NCI-H2081 treated with DMSO at 0.1 percent for 48 hours (cell line): ENCODE measurements at places on chromosomes 6 and 20.

GRCh38 chr6:116616737-116617053 is 416 bp downstream of the RSPH4A start:
- no peak for DNase-seq

DNA sequence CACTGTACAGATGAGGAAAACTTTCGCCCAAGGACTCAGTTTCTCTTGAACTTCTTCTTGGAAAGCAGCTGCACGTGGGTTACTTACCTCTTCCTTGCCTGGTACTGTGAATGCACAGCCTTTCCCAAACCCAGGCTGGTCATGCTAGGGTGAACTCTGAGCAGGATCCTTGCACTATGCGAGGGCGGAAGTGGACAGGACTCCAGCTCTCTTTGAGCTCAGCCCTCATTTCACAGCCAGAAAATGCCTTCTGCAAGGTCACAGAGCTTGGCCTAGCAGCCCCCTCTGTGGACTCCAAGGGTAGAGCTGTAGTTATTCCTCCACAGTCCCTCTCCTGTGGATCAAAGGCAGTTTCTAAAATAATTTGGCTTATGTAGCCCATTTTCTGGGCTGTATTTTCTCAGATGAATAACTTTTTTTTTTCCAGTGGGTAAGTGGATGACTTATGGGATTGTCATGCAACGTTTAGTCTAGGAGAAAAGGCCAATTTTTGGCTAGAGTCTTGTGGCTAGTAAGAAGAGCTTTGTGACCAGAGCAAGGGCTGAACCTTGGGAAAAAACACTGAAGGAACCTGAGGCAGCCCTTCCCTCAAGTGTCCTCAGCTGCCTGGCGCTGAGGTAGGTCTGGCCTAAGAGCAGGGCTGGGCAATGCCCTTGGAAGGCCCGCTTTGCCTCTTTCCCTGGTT is 172.7 kb downstream of the SCP2D1 start:
- no peak for DNase-seq

DNA sequence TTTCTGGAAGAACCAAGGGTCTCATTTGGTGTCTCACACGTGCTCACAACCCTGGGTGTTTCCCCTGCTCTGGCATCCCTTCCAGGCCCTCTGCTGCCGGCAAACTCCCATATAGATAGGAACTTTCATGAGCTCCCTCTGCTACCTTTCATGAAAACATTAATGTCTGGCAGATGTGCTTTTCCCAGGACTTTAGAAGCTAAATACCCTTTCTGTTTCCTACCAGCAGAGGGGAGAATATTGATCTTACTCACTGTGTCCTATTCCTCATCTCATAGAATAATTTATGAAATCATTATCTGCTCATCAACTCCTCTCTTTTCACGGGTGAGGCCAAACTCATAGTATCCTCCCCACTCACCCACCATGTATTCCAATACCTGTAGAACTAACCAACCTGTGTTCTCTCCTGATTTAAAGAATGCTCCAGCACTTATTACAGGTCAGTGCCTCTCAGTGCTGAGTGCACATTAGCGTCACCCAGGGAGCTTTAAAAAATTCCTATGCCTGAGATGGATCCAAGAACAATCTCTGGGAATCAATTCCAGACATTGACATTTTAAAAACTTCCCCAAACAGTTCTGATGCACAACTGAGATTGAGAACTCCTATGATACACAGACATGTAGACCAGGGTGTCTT is 298.5 kb upstream of the JAG1 start:
- DNase-seq, result no peak

- no peak for DNase-seq
Measured at GRCh38 chr6:35573495-35574110, 60.9 kb upstream of the TULP1 start.

DNA sequence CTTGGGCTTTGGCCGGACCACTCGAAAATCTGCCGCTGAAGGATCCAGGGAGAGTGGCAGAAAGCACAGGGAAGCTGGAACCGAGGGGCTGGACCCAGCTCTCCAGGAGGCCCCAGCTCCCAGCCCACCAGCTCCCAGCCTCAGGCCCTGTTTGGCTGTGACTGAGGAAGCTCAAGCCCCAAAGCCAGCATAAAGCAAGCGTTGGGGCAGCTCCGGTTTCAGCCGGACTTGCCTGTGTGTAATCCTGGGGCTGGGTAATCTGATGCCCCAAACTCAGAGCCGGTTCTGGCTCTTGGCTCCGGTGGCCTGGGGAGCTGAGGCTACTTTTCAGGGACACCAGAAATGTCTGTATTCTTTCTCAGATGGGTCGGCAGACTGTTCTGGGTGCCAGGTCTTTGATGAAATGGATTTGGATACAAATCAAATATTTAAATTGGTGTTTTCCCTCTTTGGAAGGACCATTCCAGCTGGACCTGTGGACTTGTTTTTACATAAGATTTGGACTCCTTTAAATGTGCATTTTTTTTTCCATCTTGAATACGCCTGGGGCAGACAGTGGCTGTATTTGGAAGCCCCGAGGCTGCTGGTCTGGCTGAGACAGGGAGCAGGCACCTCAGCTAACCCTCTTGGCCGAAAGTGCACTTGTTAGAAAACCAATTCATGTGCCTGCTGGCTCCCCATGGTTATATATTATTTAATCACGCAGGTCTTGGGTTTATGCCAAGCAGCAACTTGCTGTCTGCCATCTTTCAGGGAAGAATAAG is 29.7 kb downstream of the RPP40 start:
- peak; percentile 9 for DNase-seq

DNA sequence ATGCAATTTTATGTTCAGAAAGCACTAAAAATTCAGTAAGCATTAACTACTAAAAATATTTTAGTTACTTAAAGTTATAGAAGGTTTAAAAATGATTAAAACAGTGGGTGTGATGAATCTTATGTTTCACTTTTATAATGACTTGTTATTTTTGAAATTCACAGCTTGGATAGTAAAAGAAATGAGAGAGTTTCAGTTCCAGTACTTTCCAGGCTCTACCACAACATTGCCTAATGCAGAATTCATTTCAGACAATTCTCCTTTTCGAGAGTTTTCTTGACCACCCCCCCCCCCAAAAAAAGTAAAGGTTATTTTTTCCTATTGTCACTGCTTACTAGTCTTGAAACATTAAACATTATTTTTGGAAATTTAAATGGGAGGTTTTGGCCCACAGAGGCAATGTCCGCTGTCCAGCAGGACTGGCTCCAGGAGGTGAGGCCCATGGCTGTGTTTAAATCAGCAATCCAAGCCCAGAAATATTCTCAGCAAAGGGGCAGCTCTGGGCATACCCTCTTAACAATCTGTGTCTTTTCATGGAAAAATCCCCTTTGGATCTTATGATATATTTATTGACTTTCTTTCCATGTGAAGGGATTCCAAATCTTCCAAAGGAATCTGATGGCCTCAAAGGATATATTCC is 519.9 kb downstream of the MAFB start:
- no peak for DNase-seq

DNA sequence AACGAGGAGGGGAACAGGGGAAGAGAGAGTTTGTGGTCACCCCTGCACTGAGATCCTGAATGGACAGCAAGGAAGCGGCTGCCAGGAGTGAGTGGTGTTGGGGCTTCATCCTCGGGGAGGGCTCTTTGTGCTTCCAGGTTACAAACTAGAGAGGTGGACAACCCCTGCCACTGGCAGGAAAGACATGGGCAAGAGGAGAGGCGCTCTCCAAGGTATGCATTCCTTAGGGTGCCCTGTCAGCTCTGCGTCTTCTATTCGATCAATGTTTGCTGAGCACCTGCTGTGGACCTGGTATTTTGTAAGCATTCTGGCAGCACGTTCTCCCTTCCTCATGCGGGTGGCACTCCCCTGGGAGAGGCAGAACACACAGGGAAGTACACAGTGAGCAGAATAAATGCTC is 93.6 kb downstream of the CDH4 start:
- DNase-seq, result no peak

DNA sequence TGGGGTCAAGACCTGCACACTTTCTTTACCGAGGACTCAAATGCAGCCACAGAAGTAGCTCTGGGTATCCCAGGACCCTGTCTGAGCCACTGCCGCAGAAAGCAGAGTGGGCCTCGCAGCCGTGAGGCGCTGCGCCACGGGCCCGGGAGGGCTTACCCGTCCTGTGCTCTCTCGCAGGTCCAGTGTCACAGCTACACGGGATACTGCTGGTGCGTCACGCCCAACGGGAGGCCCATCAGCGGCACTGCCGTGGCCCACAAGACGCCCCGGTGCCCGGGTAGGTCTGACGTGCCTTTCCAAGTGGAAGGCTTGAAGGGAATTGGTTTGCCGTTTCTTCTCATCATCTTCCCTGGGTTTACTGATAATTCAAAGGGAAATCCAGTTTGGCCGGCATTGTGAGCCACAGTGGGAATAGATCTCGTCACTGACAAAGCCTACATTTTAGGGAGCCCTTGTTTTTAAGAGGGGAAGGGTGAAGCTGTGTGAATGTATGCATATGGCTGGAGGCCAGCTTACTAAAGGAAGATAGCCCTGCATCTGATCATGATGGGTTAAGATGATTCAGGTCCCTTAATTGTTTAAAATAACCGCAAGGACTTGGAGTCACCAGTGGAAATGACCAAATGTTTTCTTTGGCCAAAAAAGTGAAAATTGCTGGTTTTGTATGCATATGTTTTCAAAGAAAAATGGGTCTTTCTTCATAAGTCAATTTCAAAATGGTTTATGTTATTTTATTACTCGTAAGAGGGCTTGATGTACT is 86.6 kb downstream of the SMOC2 start:
- no peak for DNase-seq

DNA sequence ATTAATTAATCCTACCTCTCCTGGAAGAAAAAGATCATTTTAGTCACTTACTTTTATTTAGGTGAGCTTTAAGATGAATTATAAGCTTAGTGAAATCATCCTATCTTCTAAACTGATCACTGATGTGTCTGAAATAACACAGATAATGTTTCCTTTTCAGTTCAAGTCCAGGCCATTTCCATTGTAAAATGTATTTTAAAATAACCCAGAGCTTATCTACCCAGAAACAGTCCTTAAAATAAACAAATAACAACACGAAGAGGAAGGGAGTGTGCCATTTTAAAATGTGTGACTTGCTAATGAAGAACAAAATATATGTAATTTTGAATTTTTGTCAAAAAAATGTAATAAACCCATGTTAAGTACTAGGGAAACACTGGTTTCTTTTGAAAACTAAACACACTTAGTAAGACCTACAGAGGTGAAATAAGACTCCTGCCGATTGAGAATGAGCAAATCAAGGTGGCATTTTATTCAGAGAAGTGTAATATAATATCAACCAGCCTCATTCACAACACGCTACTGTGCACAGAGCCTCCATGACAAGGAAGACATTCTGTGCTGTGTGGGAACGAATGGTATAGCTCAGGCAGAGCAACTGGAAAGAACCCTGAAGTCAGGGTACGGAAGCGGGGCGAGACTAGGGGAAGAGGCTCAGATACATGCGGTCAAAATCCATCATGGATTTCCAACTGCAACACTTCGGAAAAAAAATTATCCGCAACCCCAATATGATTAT is 7.7 kb downstream of the LRP11 start:
- DNase-seq, result no peak

- no peak for DNase-seq
Measured at GRCh38 chr6:166221636-166222035, 54.0 kb upstream of the TBXT start.

- DNase-seq, result no peak
Measured at GRCh38 chr6:157798851-157799250, 24.2 kb upstream of the SNX9 start.

GRCh38 chr6:72704979-72705378 is 83.1 kb downstream of the KCNQ5 start:
- no peak for DNase-seq

DNA sequence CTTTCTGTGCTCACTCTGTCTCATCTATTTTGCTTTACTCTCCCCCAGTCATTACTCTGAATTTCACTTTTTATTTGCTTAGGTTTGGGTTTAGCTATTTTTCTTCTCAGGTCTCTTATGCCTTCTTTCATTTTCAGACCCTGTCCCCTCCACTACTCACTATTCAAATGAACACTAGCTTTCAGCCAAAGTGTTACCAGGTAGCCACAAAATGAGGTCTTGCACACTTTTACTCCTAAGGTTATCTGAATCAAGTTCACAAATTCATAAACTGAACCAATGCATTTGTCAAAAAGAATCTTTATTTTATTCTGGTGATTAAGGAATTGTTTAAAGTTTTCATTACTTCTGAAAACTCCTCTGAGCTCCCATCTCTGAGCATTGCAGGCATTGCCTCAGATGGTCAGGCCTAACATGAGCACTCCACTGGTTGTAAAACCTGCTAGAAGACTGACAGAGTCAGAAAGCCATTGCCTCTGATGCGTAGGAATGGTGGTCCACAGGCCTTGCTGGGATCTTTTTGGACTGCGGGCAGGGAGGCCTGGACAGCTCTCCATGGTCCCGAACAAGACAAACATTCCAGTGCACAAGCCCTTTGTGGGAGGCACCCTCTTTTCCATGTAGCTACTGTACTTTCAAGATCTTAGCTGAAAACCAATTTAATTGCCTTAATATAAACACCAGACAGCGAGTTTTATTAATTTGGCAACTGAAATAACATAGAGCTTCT is 48.5 kb downstream of the FYN start:
- DNase-seq, result no peak

DNA sequence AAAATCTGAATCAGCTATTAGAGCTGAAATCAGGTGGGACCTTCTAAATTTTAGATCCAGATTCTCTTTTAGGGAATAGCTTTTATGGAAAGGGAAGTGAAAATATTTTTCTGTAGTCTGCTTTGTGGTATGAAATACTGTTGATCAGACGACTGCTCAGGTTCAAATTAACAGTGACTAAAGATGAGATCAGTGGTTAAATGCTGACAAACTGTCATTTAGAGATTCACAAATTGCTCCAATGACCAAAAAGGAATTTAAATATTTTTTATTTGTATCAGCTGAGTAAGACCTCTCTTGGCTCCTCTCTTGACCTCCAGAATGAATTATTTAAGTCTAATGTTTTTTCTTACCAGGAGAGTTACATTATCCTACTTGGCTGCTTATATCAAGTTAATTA is 77.3 kb downstream of the KCNQ5 start:
- no peak for DNase-seq

- no peak for DNase-seq
Measured at GRCh38 chr20:2750491-2751251, 49.8 kb downstream of the CPXM1 start.

- no peak for DNase-seq
Measured at GRCh38 chr6:127069659-127070279, 48.7 kb upstream of the RSPO3 start.

GRCh38 chr20:33995053-33995831 is 1.5 kb downstream of the RALY start:
- DNase-seq, result no peak

DNA sequence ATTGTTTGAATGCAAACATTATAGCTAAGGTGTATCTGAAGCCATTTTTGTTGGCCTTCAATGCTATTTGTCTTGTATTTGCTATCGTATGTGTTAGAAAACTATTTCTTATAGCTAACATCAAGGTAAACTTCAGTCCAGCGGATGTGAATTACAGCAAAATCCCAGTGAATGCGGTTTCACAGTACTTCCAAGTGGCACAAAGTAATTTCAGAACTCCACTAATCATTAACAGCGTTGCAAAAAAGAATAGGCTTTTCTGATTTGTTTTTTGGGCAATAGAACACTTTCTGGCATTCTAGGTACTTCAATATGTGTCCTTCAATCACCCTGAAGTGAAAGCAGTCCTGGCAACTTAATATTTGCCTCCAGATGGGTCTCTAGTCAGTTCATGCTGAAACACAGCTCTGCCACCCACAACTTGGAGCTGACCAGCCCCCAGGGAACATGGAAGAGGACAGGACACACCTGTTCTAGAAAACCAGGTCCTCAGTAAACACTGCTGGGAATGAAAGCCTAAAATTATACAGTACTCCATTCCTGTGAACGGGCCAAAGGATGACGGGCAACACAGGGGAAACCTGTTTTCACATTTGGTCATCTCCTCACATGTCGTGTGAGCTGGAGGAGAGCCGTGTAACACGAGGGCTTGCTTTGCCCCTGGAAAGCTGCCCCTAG is 9.7 kb upstream of the MRPS10 start:
- DNase-seq, result no peak
